Inflammatory macrophage treated with lipopolysaccharide for 4 hours (primary cell): ENCODE measurements at places on chromosomes 13 and 19.

DNA sequence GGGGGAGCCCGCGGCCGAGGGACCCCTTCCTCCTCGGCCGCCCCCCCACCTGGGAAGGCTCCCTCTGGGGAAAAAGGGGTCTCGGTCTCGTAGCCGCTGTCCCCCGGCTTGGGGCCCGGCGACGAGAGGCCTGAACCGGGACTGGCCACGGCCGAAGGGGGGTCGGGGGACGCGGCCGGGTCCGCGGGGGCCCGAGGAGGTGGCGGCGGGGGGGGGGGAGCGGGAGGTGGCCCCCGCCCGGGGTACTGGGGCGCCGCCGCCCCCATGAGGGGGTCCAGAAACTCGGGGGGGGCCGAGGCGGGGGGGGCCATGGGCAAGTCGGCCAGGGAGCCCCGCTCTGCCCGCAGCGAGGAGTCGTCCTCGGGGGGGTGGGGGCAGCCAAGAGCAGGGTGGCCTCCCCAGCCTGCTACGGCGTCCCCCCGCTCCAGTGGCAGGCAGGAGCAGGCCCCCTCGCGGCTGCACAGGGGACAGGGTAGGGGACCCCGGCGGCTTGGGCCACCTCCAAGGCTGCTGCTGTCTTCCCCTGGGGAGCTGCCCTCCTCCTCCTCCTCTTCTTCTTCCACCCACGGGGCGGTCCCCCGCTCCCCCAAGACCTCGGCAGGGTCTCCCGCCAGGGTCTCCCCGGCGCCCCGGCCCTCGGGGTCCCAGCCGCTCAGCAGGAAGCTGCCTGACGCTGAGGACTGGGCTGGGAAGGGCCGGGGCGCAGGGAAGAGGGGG lies 12.9 kb downstream of the LMTK3 start:
- DNase-seq: no peak

GRCh38 chr19:31574251-31574973 lies 225.2 kb upstream of the TSHZ3 start:
- no peak for DNase-seq

GRCh38 chr19:4636151-4636717 lies 3.1 kb upstream of the TNFAIP8L1 start:
- DNase-seq: peak; percentile 51

DNA sequence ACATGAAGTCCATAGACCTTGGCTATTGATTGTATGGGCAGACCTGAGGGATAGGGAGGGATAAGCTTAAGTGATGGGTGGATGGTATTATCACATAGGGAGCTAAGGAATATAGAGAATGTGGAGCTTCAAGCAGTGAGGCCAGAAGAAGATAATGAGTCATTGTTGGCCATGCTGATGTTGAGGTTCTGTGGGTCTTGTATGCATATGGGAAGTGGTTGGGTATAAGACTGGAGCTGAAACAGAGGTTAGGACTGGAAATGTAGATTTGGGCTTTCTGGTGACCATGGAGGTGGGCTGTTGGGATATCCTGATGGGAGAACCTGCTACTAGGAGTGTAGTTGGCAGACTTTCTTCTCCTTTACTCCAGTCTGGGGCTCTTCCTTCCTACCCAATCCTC lies 73.7 kb upstream of the TSC22D1 start:
- DNase-seq: no peak

DNA sequence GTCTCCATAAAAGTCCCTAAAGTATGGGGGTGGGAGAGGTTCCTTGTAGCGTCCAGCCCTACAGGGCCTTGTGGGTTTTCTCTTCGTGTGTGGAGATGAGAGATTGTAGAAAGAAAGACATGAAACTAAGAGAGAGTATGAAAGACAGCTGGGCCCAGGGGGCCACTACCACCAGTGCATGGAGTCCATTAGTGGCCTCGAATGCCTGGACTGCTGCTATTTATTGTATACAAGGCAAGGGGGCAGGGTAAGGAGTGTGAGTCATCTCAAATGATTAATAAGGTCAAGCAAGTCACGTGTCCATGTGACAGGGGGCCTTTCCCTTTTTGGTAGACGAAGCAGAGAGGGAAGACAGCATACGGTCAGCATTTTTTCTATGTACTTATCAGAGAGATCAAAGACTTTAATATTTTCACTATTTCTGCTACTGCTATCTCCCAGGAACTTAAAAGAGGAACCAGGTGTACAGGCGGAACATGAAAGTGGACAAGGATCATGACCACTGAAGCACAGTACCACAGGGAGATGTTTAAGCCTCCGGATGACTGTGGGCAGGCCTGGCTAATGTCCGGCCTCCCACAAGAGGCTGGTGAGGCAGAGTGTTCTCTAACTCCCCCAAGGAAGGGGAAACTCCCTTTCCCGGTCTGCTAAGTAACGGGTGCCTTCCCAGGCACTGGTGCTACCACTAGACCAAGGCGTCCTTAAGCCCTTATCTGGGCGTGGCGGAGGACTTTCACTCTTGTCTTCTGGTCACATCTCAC lies 25.5 kb downstream of the FGF21 start:
- DNase-seq: peak; percentile 88

- DNase-seq: peak; percentile 20
Measured at GRCh38 chr19:21143854-21144253, 2.0 kb downstream of the ZNF431 start.

DNA sequence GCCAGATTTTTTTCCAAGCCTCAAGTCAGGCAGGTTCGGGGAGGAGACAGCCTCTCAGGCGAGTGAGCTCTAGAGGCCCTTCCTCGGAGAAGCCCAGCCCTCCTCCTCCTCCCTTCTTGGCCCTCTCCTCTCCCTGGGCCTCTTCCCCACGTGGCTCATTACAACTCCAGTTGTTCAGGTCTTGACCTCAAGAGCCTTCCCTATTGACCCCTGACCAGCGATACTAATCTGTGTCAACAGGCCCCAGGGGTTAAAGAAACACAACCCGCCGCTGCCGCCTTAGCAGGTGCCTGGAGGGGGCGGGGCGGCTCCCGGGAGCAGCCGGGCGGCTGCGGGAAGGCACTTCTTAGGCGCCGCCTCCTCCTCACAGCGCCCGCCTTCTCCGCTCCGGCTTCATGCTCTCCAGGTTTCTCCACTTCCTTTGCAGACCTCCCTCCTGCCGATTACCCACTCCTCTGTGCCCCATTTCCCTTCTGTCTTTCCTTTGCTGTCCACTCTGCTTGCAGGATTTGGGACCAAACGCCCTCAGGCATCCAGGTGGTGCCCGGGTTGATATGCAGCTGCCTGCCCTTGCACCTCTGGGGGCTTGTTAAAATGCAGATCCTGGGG lies 51.0 kb downstream of the LYL1 start:
- DNase-seq: no peak

- no peak for DNase-seq
Measured at GRCh38 chr13:74066937-74067336, 67.3 kb downstream of the KLF12 start.

DNA sequence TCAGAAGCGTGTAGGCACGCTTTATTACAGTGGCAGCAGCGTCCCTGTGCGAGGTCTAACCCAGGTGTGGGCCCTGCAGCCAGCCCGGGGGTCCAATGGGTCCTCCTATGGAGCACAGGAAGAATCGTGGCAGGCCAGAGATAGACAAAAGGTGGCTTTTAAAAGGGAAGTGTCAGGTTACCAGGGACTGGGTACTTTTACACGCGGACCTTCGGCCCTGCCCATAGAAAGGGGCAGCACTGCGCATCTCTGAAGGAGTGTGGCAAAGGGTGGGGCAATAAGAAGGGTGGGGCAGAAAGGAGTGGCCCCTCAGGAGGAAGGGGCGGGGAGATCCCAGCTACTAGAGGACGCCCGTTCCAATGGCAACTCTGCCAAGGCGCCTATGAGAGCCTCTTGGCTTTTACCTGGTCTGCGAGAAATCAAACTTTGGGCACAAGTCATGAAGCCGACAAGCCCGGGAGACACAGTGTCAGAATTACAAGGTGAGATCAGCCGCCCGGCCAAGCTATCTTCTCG lies 1419.8 kb downstream of the UQCRFS1 start:
- DNase-seq: peak; percentile 85

DNA sequence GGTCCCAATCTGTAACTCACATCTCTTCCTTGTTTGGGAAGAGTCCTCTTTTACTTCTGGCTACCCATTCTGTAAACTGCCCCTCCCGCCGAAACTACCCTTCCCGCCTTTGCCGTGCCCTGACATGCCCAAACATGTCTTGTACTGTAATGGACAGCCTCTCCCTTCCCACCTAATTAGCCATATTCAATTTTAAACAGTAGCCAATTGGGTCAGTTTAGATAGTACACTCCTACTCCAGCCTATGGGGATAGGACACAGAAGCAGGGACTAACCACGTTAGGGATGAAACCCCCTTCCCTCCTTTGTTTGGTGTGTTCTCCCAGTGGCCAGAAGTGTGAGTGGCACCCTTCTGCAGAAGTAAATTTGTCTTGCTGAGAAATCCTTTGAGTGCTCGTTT lies 34.2 kb downstream of the SACS start:
- no peak for DNase-seq

DNA sequence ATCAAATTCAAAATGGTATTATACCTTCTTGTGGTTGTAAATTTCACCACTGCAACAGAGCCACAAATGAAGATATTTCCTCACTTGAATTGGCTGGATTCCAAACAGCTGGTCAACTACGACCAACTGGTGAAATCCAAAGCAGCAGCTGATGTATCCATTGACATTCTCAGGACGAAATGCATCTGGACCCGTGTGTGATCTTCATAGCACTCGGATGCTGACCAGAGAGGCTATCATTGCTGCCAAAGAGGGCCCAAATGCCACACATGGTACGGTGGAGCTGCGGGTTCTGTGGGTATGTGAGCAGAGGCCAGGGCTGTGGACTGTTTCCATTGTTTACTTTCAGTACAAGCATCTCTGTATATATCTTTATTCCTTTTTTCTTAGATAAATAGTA lies 25.6 kb upstream of the PCCA start:
- no peak for DNase-seq

GRCh38 chr19:46911456-46911855 lies 50.7 kb downstream of the ARHGAP35 start:
- no peak for DNase-seq

GRCh38 chr19:6108721-6109633 lies 1.3 kb downstream of the RFX2 start:
- peak; percentile 34 for DNase-seq
